ENCODE measurements at places on chromosomes 12 and 14.

GRCh38 chr14:65263177-65263788, 149.2 kb upstream of the FUT8 start:
- no peak for DNase-seq

- no peak for DNase-seq
These were observed 205.1 kb downstream of the ANO2 start for GRCh38 chr12:5739917-5740316.

DNA sequence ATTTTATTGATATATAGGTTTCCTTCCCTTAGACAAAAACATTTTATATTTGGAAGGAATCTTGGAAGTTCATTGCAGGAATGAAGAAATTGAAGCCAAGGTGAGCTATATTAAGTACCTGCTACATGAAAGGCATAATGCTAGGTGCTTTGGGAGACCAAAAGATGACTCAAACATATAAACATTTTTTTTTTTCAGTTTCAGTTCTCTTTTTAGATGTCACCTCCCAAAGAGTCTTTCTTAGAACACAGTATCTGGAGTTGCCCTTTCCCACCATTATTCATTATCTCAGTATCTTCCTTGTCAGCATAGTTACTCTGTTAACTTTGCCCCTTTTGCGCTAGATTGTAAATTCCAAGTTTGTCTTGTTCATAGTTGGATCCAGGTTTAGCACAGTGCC, 1.1 kb downstream of the LIN52 start:
- DNase-seq, result no peak

GRCh38 chr12:103772367-103773108, 68.5 kb downstream of the NT5DC3 start:
- no peak for DNase-seq

- DNase-seq, result no peak
These were observed 239.3 kb downstream of the TRHDE start for GRCh38 chr12:72511498-72511897.

Measured in activated CD8-positive, alpha-beta memory T cell treated with anti-CD3 and anti-CD28 coated beads, Interleukin-2, amount 50 U/mL, for 4 hours (primary cell).